ENCODE measurements at places on chromosomes 2 and 18. TPM values are rescaled to one million over a fixed set of nuclear protein-coding genes. Genes with fewer than 3 reads are reported as not detected.

Gene AOX1
- polyA plus RNA-seq: 15.3 TPM

- no peak for DNase-seq
These were observed 143.3 kb upstream of the ITGA4 start for GRCh38 chr2:181313845-181314244.

- no peak for DNase-seq
These were observed 2.6 kb downstream of the BAZ2B start for GRCh38 chr2:159613651-159614285.

- no peak for DNase-seq
These were observed 31.2 kb downstream of the PROC start for GRCh38 chr2:127449414-127449813.

DNA sequence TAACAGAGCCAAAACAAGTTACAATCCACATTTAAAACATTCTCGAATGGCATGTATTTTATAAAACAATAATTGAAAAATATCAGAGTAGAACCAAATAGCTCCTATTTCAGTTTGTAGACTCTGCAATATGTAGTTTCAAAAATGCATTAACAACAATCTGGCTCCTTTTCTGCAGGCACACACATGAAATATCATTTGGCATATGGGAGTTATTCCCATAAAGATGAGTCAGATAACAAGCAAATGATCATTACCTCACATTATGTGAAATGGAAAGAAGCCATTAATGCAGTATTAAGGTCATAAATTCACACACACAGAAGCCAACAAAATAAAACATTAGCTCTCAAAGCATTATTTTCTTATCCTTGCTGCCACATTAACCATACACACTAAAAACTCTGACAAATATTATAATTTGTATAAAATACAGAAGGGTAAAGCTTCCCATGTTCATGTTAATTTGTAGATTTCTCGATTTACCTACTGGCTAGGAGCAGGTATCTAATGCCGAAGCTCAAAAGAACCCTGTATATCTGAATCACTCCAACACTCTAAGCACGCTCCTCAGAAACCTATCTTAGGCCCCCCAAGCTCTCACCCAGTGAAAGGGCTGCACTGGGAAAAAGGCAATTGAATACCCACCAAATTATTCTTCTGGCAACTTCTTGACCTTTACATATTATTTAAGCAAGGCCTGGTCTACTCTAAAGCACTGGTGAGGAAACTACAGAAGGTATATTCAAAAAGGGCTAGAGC lies 13.8 kb downstream of the NBAS start:
- no peak for DNase-seq

DNA sequence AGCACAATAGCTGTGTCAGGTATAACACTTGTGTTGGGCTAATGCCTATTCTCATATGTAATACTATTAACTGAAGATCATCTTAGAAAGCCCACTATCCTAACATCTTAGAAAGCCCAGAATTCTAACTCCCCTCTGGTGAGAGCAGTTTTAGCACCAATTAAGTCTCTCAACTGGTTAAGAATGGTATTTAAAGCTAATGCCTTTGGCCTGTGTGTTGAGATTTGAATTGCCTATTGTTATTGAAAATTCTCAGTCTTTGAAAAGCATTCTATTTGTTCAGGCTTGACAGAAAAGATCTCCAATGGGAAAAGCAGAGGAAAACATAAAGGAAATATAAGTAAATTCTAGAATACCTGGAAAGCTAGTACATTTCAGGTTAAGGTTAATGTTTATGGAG lies 352.5 kb downstream of the ARHGAP15 start:
- DNase-seq: no peak

GRCh38 chr2:159555651-159556392 lies 60.5 kb downstream of the BAZ2B start:
- no peak for DNase-seq
